K562 (cell line): ENCODE measurements at places on chromosomes 6 and 20. TPM values are rescaled to one million over a fixed set of nuclear protein-coding genes. Genes with fewer than 3 reads are reported as not detected.

- DNase-seq: no peak
Measured at GRCh38 chr6:112030961-112031660, 22.8 kb upstream of the CCN6 start.

- no peak for DNase-seq
Measured at GRCh38 chr20:32894711-32895355, 36.1 kb downstream of the EFCAB8 start.

DNA sequence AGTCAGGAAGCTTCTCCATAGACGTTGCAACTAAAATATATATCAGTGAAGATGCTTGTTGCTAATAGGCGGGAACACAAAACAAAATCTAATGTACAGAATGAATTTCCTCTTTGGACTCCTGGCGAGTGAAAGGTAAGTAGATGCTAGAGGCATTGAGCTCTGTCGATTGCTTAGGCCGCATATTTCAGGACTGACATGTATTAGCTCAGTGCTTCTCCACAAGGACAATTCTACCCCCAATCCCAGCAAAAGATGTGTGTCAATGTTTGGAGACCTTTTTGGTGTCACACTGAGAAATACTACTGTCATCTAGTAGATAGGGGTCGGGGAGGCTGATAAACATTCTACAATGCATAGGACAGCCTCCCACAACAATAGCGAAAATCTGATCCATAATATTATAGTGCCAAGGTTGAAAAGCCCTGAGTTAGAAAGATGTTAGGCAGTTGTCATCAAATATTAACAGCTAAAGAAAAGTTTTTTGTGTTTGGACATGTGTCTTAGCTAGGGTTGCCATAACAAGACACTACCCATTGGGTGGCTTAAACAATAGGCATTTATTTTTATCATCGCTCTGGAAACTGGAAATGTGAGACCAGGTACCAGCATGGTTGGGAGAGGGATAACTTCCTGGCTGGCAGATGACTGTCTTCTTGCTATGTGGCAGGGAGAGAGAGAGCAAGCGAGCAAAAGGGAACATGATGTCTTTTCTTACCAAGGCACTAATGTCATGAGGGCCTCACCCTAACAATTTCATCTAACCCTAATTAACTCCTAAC lies 48.0 kb upstream of the BCAS1 start:
- no peak for DNase-seq

The PABPC1L gene
- 38.8 and 48.2 TPM in 2 replicates for total RNA-seq

The NTSR1 gene
- total RNA-seq: 0.38 and 0.40 TPM in 2 replicates

The MUC22 gene
- not detected in 2 replicates for total RNA-seq
